ENCODE measurements at places on chromosomes 1 and 21. TPM values are rescaled to one million over a fixed set of nuclear protein-coding genes. Genes with fewer than 3 reads are reported as not detected.

Gene TMEM51
- 10.3 TPM for total RNA-seq

Gene LRRN2
- total RNA-seq: not detected

Gene LHX4
- 0.08 TPM for total RNA-seq

Gene CDKN2C
- total RNA-seq: 14.4 TPM

Gene CELA2A
- total RNA-seq: not detected

Gene FNDC10
- 18.9 TPM for total RNA-seq

Gene DMRTA2
- not detected for total RNA-seq

Gene GPR89B
- 22.3 TPM for total RNA-seq

Gene LCE6A
- 118 TPM for total RNA-seq

Gene HHAT
- total RNA-seq: 5.8 TPM

Gene TMCC2
- total RNA-seq: 4.2 TPM

Gene LRRC53
- total RNA-seq: not detected

Gene KCNE1
- total RNA-seq: 0.13 TPM

Gene INAVA
- total RNA-seq: 166 TPM

Gene LCE1A
- total RNA-seq: 936 TPM

Gene MSH4
- total RNA-seq: not detected

Gene DISC1
- total RNA-seq: 7.4 TPM

Gene PTPRC
- 5.1 TPM for total RNA-seq

Gene CYB5RL
- total RNA-seq: 7.3 TPM

Gene KCNJ9
- not detected for total RNA-seq

Gene SLC35F3
- 0.83 TPM for total RNA-seq

Gene SAMSN1
- 1.5 TPM for total RNA-seq

Gene C1orf53
- total RNA-seq: 4.1 TPM

Gene LCE2B
- total RNA-seq: 1,535 TPM

Gene KIRREL1
- 11.6 TPM for total RNA-seq

Gene TRNAU1AP
- 24.9 TPM for total RNA-seq

Gene SERPINC1
- total RNA-seq: not detected
